ENCODE measurements at places on chromosomes 12 and 14.

- DNase-seq, result no peak
Observed at GRCh38 chr12:69329669-69330428, 18.3 kb upstream of the LYZ start.

- no peak for DNase-seq
Observed at GRCh38 chr12:31029468-31029867, 44.2 kb upstream of the DDX11 start.

DNA sequence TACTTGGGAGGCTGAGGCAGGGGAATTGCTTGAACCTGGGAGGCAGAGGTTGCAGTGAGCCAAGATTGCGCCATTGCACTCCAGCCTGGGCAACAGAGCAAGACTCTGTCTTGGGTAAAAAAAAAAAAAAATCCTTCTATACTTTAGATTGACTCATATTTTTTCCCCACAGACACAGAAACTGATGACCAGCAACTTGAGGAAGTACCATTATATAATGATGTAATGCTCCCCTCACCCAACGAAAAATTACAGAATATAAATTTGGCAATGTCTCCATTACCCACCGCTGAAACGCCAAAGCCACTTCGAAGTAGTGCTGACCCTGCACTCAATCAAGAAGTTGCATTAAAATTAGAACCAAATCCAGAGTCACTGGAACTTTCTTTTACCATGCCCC, 24.3 kb upstream of the SNAPC1 start:
- no peak for DNase-seq

DNA sequence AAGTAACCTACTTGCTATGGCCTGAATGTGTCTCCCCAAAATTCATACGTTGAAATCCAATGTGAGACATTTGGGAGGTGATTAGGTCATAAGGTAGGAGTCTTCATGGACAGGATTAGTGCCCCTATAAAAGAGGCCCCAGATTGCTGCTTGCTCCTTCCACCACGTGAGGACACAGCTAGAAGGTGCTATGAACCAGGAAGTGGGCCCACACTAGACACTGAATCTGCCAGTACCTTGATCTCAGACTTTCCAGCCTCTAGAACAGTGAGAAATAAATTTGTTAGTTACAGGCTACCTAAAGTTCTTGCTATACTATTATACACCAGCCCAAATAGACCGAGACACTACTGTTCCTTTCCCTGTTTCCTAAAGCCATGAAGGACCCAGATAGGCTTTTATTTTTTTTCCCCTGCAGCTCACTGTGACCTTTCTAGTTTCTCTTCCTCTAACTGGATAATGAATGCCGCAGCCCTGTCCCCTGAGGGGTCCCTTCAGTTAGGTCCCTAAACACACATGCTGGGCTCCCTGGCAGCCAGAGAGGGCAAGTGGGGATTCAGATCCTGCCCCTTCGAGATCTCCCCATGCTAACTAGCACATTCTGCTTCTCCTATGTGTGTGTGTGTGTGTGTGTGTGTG, 19.3 kb downstream of the SLC25A3 start:
- DNase-seq, result no peak

DNA sequence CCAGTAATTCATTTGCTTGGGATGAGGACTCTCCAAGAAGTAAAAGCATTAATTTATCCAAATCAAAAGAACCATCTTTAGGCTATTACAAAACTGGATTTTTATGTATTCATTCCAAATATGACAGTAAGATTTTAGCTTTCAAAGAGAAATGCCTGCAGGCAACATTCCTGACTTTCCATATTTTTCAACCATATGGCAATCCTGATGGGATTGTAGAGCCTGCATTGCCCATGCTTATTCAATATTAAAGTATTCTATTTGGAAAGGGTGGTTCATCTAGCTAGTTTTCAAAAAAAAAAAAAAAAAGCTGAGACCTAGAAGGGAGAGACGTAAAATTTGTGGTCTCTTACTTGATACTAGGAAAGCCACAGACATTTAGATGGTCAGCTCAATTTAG, 1253.7 kb downstream of the LRFN5 start:
- no peak for DNase-seq

DNA sequence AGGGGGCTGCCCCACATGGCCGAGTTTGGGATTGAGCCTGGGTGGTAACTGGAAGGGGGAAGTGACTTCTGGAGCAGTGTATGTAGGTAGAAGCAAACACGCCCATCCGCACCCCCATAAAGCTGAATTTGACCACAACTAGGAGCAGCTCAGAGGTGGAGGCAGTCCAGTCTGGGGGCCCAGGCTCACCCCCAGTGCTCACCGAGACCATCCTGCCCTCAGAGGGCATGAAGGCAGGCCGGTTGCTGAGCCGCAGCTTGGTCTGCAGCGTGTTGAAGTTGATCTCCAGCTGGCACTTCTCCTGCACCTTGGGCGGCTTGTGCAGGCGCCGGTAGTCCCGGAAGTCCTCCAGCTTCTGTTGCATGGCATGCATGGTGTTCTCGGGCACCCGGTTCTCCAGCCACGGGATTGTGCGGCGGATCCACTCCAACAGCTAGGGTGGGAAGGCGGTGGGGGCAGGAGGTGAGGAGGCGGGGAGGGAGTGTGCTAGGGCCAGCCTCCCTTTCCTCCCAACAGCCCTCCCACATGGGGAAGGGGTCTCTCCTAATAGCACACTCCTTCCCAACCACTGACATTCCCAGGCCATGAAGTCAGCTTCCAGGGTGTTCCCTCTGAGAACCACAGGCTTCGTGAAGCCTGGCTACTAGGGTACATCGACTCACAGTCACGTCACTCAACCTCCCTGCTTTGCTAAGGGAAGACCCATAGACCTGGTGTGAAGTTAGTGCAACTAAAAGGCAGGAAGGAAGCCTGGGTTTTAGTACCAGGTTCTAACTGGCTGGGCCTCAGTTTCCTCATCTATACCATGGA, 87.0 kb downstream of the ACTN1 start:
- no peak for DNase-seq

DNA sequence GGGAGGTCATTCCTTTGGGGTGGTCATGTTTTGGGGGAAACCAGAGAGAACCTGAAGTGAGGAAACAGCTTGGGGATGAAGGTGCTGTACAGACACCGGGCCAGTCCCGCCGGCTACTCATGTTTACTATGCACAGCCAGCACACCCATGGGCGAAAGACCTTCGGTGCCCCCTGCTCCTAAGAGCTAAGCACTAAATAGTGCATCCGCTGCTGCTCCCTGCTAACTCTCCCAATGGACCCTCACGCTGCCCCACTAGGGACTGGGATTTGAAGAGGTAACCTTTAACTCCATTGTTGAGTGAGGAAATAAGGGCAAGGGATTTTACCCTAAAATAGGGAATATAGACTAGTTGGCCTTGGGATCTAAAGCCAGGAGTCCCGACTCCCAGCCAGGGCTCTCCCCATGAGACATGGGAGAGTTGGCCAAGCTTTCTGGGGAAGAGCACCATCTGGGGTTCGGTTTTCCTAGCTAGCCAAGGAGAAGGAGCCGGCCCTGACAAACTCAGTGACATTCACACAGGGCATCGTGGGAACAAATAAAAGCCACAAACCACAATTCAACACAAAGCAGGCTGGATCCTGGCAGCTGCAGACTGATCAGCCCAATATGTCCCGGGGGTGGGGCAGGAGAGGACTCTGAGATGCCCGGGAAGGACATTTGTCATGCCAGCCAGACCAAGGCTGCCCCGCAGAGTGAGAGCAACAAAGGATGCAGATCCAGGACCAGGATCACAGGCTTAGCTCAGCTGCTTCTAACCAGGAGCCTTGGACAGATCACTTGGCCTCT, 91.7 kb downstream of the SINHCAF start:
- no peak for DNase-seq

DNA sequence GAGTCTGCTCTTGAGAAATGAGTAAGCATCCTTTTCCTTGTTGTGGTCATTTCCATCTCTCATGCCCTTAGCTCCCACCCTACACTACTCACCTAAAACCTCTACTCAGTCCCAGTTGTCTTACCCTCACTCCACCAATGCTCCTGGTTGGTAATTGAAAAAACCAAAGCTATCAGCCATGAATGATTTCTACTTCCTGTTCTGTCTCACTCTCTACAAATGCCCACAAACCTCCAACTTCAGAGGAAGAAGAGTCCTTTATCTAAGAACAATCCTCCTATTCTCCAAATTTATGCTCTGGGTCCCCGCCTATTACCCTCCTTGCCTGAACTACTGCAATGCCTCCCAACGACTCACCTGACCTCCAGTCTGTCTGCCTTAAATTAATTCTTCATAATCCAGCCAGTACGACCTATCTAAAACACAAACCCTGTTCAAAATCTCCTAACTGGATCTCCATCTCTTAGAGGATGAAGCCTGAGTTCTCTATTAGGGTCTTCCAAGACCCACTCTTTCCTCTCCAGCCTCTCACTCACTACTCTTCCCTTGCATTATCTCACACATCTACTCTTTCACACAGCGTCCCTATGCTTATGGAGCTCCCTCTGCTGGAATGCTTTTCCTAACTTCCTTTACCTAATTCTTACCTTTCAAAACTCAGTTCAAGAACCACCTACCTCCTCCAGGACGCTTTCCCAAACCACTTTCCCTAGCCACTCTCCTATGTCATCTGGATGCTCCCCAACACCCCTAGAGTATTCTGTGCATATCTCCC, 2.2 kb downstream of the DHRS1 start:
- no peak for DNase-seq
